Hair follicle dermal papilla cell (primary cell): ENCODE measurements at places on chromosomes 2 and 18. TPM values are rescaled to one million over a fixed set of nuclear protein-coding genes. Genes with fewer than 3 reads are reported as not detected.

GPR155 gene
- 3.6 and 4.9 TPM in 2 replicates for total RNA-seq

GPAT2 gene
- 4.1 and 10.2 TPM in 2 replicates for total RNA-seq

CRYGC gene
- not detected in 2 replicates for total RNA-seq

RAPGEF4 gene
- total RNA-seq = 0.61 and 2.8 TPM in 2 replicates

RHBDD1 gene
- 59.1 and 62.0 TPM in 2 replicates for total RNA-seq

ASAP2 gene
- total RNA-seq = 34.0 and 44.6 TPM in 2 replicates

CHRNG gene
- total RNA-seq = not detected in 2 replicates

GLI2 gene
- 5.1 and 19.0 TPM in 2 replicates for total RNA-seq

GATA6 gene
- total RNA-seq = under 0.01 and 0.12 TPM in 2 replicates

FARSB gene
- 17.0 and 17.2 TPM in 2 replicates for total RNA-seq

DPP4 gene
- total RNA-seq = 41.2 and 56.7 TPM in 2 replicates

C2orf81 gene
- 3.1 and 3.8 TPM in 2 replicates for total RNA-seq

LOXL3 gene
- 14.7 and 20.6 TPM in 2 replicates for total RNA-seq

KCNS3 gene
- total RNA-seq = 1.3 and 2.4 TPM in 2 replicates

ST8SIA3 gene
- not detected in 2 replicates for total RNA-seq

HOXD9 gene
- 8.4 and 8.9 TPM in 2 replicates for total RNA-seq

GPR17 gene
- not detected in 2 replicates for total RNA-seq

CCDC141 gene
- total RNA-seq = not detected in 2 replicates

ABCG5 gene
- total RNA-seq = not detected in 2 replicates

CDKL4 gene
- 0.85 and 1.1 TPM in 2 replicates for total RNA-seq

DSG2 gene
- 0.12 and 0.49 TPM in 2 replicates for total RNA-seq

CKAP2L gene
- total RNA-seq = 1.1 and 3.0 TPM in 2 replicates

MYO7B gene
- total RNA-seq = under 0.01 and 0.16 TPM in 2 replicates

KLHL14 gene
- total RNA-seq = 0.16 TPM in 1 of 2 replicates, not detected in the other

ABCB11 gene
- total RNA-seq = under 0.01 TPM in 1 of 2 replicates, not detected in the other

FAHD2B gene
- 2.9 and 6.2 TPM in 2 replicates for total RNA-seq

AMER3 gene
- not detected in 2 replicates for total RNA-seq

SOWAHC gene
- 11.8 and 16.6 TPM in 2 replicates for total RNA-seq

PER2 gene
- total RNA-seq = 11.2 and 13.5 TPM in 2 replicates

PRKAG3 gene
- 0.16 TPM in 1 of 2 replicates, not detected in the other for total RNA-seq

CNTNAP5 gene
- total RNA-seq = 0.12 and 0.16 TPM in 2 replicates
